ENCODE measurements at places on chromosomes 4 and X.

DNA sequence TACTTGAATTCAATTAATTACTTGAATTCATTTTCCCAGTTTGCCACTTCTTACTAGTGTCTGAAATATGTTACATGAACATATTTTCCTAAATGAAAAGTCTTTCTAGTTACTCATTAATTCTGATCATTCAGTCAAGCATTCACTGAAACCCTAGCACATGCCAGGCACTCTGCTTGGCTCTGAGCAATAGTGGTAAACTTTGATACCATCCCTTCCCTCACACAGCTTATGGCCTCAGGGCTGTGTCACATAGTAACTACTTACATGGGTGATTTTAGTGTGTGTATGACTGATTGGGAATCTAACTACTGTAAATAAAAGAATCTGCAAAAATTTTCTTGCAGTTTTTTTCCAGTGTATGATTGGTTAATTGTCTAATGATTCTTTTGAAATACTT is 32.7 kb downstream of the METAP1 start:
- DNase-seq = no peak

- DNase-seq = no peak
These were observed 95.8 kb downstream of the IQCM start for GRCh38 chr4:149719806-149720205.

GRCh38 chrX:18031726-18032375 is 170.8 kb upstream of the RAI2 start:
- DNase-seq = no peak

GRCh38 chr4:53280846-53281245 is 85.0 kb downstream of the SCFD2 start:
- no peak for DNase-seq

DNA sequence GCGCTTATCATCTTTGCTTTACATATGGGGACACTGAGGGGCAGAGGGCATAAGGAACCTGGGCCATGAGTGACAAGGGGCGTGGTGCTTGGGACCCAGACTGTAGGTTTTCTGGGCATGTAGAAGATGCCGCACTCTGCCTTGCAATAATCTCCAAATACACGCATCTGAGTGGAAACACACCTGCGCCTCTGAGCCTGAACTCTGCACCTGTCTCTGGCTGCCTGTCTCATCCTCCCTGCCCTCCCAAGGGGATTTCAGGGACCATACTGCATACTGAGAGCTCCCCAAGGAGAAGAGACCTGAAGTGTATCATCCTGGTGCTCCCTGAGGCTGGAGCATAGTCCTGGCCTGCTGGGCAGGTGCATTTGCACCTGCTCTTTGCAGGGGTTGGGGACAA is 34.7 kb upstream of the ASMTL start:
- DNase-seq = no peak

DNA sequence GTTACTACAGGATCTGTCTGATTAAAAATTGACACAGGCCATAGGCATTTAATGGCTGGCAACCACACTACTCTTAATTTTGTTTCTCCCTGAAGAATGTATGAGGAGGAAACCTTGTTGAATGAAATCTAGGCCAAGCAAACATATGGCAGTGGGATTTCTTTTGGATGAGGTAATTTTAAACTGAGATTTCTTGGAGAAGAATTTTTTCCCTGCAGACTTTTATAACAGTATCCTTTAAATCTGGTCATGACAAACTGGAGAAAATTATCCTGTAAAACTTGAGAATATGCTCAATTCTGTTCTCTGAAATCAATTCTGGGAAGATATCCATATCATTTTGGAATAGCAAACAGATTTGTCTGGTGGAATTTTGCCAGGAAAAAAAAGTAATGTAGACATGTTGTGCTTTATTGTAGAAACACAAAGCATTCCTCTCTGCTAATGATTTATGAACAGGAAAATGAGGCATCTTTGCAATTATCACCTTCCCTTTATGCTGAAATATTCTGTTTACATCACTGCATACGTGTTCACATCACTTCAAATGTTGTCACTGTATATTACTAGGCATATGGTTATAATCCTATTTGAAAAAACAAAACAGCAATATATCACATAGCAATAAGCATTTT is 108.3 kb upstream of the ARSJ start:
- no peak for DNase-seq

DNA sequence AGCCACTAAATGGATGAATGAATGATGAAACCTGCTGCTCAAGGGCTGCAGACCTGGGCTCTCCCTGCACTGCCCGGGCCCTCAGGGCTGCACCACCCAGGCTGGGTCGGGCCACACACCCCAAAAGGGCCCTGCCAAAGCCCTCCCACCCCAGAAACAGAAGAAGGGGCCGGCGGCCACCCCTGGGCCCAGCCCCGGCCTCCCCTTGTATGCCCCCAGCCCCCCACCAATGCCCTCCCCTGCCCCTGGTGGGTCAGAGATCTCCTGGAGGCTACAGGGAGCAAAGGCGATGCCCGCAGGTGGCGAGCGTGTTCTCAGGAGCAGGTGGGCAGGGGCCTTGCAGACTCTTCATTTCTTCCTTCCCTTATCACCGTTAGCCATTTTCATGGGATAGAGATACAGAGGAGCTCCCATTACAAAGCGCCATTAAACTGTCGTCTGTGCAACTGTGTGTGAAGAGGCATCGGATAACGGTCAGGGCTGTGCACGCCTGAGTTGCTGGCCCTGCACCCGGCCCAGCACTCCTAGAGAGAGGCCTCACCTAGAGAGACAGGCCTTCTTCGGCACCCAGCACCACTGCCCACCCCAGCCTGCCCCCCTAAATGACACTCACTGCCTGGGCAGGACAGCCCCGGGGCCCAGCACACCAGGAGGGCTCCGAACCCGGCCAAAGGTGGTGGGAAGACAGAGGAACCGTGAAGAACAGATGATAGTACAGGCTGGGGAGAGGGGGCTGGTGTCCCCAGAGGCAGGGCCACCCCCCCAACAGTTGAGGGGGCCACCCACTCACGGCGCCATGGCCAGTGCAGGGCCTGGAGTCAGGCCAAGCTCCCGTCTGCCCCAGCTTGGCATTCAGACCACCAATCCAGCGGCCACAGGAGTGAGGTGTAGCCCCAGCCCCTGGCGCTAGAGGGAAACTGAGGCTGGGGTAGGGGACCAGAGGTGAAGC is 133.7 kb downstream of the FAM53A start:
- DNase-seq = no peak

DNA sequence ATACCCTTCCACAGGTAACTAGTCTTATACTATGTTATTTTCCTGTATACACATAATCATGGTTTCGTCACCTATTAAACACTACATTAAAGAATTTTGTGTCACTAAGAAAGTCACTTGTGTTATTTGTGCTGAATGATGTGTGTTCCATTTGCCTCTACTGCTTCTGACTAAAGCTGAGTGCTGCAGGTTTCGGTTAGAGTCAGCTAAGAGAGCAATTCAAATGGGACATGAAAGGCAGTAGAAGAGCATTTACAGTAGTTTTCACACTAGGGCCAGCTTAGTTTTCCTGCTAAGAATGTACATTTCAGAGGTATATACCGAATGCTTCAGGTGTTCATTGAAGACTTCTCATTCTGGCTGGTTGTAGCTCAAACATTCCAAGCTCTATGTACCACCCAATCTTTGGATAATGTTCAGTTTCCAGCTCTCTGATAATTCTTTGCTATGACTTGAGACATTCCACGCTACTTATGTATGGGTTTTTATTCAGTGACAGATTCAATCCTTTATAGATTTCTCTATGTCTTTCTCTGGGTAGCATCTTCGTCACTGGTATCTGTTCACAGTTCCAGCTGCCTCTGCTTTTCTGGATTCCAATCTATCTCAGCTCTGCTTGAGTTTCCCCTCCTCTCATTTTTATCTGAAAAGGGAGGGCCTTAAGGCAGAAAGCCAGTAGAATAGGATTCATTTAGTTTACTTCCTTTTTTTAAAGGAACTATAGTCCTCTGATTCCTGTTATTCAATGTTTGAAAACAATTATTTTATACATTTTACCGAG is 164.4 kb downstream of the CXXC4 start:
- no peak for DNase-seq

DNA sequence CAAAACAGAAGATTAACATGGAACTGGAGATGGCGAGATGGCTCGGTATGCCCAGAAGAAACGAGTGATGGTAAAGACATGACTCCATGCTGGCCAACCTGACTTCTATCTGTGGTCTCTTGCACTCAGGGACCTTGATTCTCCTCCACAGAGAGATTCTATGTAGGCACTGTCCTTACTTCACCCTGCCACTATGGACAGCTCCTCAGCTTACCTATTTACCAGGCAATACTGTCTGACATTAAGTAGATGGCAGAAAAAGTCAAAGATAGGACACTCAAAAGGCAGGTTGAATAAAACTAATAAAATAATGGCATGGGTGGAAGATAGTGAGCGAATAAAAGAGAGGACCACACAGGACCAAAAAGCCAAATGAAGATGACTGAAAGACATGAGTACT is 35.2 kb upstream of the NDNF start:
- no peak for DNase-seq

DNA sequence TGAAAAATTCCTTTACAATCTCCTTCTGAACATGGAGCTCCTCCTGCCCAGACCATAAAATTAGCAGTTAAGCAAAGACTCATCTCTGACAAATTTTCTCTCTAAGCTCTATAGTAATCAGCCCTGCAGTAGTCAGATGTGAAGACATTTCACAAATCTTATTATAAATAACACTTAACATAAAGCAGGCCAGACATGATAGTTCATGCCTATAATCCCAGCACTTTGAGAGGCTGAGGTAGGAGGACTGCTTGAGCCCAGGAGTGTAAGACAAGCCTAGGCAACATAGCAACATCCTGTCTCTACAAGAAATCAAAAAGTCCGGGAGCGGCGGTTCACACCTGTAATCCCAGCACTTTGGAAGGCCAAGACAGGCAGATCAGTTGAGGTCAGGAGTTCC is 29.9 kb downstream of the TRMT2B start:
- DNase-seq = no peak

- DNase-seq = no peak
These were observed 68.8 kb downstream of the TECRL start for GRCh38 chr4:64340218-64341110.

GRCh38 chr4:25835384-25835783 is 27.4 kb downstream of the SEL1L3 start:
- no peak for DNase-seq
